ENCODE measurements at places on chromosomes 1 and 21.

DNA sequence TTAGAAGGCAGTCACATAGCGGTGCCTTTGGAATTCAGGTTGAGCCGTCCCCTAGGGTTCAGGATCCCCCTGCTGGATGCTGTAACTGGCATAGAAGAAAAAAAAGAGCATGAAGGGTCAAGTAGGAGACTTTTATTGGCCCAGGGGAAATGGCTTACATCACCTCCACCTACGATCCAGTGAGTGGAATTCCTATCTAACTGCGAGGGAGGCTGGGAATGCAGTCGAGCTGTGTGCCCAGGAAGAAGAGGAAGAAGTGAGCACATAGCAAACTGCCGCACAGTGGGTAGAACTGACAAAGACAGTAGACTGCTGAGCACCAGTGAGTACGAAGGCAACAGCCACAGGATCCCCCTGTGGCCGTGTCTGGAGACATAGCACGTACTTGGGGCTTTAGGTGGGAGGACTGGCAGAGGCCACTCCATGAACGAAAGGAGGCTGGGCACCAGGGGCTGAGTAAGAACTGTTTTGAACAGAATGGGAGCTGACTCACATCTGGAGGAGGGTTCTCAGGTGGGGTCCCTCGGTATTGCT, 79.2 kb downstream of the RNF220 start:
- DNase-seq = no peak

DNA sequence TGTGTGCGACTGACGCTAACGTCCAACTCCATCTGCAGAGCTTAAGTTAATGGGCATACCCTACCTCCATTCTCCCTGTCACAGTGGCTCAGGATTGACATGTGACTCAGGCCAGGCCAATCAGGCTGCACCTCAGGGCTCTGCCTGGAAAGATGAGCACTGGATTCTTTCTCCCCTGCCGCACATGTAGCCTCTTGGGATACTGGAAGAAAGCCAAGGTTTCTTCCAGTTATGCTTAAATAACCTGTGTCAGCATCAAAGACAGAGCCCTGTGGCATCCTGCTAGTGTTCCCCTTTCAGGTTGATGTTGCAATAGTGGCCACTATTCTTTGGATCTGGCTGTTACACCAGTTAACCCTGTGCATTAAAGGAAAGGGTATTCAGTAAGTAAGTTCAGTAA, 55.0 kb upstream of the SYT6 start:
- DNase-seq = no peak

- no peak for DNase-seq
These were observed 14.1 kb upstream of the TTC34 start for GRCh38 chr1:2815551-2815950.

- no peak for DNase-seq
These were observed 7.5 kb downstream of the KNCN start for GRCh38 chr1:46543761-46544560.

GRCh38 chr1:59282951-59283350, 13.9 kb upstream of the FGGY start:
- DNase-seq = no peak

DNA sequence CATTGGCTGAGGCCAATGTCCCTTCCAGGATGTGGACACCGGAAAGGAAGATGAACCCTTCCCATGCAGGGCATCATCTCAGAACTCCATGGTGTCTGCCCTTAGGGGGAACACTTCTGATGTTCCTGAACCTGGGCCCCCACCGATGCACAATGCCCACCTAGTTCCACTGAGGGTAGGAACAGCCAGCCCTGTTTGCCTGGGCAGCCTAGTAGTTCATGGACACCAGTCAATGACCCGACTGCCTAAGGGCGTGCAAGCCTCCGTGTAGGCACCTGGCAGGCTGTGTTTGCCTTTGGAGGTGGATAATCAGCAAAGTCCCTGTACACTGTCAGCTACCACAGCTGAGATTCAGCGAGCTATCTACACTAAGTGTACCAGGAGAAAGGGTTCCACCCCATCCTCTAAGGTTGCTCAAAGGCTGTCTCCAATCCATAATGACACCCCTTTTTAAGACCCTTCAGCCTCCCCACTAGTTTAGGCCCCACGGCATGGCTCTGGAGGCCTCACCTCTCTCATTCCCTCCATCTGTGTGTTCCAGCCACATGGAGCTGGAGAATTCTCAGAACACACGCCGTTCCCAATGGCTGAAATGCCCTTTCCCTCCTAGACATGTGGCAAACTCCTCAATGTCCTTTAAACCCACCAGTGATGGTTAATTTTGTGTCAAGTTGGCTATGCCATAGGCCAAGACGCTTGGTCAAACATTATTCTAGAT, 124.8 kb upstream of the EDN2 start:
- DNase-seq = no peak

DNA sequence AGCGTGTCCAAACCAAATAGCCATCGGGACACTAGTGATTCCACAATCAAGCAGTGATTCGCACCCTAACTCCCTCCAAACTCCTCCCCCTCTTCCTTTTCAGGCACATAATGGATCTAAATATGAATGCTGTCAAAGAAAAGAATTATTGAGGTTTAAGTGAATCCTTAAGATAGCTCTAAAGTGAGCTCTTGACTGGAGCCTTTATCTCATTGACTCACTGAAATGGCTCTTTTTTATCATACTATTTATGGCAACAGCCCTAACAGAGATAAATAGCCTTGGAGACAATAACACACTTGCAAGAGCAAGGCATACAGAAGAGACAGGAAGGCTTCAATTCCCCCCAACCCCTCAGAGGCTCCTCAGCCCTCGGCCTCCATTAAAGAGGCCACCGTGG, 143.3 kb downstream of the PLXNA2 start:
- no peak for DNase-seq

- no peak for DNase-seq
These were observed 75.6 kb upstream of the USP25 start for GRCh38 chr21:15654171-15654570.

DNA sequence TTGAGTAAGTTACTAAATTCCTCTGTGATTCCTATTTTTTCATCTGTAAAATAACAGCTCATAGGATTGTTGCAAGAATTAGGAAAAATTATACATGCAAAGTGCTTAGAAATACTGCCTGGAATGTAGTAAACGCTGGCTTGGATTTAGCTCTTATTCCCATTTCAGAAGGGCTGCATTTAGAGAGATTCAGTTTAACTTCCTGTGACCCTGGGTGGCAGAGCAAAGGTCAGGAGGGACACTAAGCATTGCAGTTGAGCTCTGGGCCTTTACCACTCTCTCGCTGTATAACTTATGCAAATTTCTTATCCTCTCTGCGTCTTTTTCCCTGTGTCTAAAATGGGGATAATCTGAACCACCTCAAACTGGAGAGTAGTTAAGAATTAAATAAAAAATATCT, 241.0 kb upstream of the POU3F1 start:
- no peak for DNase-seq

All from stimulated activated CD4-positive, alpha-beta T cell treated with anti-CD3 and anti-CD28 coated beads, TNF-alpha, amount 100 ng/mL, for 24 hours (primary cell).